ENCODE measurements at places on chromosomes 3 and 15.

DNA sequence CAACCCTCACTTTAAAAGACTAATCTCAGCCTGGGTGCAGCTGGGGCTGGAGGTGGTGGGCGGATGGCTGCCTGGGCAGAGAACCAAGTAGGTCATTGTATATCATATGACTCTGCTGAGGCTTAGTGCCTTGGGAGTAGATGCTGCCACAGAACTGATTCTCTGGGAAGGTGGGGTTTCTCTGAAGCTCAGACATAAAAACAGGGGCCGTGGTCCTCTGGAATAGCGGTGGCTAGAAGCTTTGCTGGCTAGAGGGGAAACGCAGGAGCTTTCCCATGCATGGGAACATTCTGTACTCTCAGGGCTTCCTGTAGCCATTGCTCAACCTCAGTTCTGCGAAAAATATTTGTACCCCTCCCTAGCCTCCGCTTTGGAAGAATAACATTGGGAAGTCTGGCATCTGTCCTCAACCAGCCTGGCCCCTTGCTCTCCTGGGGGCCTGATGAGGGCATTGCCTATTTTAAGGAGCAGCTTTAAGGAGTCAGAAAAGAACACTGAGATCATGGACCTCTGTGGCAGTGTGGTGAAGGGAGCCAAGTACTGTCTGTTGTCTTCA, 14.7 kb downstream of the TIMP4 start:
- DNase-seq = no peak

GRCh38 chr3:71018799-71019198, 564.7 kb downstream of the FOXP1 start:
- DNase-seq = no peak

- DNase-seq = no peak
These were observed 1050.2 kb downstream of the AGBL1 start for GRCh38 chr15:87129916-87130315.

DNA sequence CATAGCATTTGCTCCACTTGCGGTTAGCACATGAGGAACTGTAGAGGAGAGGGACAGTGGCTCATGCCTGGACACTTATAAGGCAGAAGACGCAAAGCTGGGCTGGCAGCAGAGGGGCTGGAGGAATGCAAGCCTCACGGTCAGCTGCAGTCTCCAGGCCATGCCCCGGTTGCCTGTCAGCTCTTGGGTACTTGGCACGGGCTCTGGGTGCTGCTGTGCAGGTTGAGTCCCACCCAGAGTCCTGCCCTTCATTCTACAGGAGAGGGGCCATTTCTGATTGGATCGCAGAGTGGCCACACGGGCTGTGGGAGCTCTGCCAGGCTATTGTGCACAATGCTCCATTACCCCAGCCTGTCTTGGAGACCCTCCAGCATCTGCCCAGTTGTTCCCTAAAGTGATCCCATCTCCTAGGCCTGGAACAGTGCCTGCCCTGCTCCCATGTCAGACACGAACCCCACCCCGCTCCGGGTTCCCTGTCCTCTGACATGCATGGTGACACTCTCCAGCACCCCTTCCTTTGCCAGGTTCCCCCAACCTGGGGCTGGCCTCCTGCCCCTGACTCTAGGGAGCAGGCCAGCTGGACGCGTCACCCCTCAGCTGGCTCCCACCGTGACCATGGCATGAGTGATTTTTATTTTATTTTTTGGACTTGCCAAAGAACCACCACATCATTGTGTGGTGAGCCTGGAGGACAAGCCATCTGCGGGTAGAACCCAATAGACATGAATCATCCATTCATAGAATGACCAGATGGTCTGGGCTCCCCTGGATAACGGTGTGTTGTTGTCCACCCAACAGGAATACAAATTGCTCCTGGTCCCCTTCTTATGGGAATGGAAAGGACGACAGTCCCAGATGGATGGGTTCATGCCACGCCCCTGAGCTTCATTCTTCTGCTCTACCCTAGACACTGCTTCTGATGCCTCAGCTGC, 51.0 kb upstream of the KLF13 start:
- no peak for DNase-seq

GRCh38 chr3:196519718-196520082, 4.6 kb upstream of the SMCO1 start:
- DNase-seq = no peak

DNA sequence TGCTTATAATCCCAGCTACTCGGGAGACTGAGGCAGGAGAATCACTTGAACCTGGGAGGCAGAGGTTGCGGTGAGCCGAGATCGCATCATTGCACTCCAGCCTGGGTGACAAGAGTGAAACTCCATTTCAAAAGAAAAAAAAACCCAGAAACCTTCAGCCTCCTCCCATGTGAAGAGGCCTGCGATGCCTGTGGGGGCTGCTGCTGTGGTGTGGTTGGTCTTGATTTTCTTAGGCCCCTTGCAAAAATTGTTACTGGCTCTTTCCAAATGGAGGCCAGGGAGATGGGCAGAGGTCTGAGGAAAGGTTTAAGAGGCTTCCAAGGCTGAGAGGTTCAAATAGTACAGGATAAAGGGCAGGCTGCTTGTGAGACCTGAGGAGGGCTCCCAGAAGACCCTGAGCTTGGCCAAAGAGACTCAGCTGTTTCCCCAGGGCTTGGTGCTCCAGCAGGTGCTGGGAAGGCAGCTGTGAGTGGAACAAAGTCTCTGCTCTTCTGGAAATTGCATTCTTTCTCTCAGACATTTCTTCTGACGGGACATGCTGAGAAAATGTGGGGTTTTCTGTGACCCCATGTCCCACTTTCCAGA, 18.4 kb downstream of the GCSAM start:
- no peak for DNase-seq

- DNase-seq = no peak
These were observed 105.8 kb downstream of the FNDC3B start for GRCh38 chr3:172145031-172145686.

DNA sequence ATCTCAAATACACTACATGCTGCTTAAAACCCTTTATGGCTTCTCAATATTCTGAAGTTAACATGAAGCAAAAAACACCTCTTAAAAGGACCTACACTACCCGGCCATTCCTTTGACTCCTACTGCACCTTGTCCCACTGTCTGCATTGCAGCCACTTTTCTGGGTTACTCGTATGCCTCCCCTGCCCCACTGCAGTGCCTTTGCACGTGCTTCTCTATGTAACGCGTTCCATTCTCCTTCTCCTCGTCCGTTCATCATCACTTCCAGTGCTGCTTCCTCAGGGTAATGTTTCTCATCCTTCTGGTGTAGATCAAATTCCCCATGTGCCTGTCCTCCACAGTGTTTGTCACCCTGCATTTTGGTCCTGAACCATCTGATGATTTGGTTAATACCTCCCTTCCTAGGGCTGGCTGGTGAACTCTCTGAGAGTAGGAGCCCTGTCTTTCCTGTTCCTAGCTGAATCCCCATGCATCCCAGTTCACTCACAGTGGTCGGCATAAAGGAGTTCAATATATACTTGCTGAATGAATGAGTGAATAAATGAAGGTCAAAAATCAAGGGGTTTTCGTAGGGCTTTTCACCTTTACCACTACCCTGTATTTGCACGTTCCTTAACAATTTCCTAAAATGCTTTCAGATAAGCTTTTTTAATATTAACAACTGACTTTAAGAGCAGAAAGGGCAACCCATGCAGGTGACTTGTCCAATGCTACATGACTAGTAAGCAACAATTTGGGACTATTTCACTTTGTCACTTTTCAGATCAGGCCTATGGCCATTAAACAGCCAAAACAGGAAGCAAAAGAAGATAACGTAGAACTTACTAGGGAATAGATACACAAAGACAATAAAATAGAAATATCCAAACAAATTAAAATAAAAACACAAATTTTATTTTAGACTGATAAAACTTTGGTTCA, 2.4 kb upstream of the STT3B start:
- DNase-seq = no peak

GRCh38 chr3:133119176-133119575, 81.0 kb downstream of the TMEM108 start:
- DNase-seq = no peak

DNA sequence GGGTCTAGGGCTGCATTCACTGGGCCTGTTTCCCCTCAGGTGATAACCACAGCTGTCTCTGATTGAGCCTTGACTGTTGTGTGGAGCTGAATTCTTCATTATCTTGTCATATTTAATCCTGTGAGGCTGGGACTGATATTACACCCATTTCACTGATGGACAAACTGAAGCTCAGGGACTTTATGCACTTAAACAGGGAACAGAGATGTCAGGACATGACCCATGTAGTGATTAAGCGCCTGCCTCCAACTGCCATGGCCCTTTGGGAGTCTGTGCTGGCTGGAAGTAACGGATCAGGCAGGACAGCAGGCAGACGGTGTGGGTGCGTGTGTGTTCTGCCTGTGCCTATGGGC, 7.5 kb downstream of the GNAI2 start:
- DNase-seq = no peak

DNA sequence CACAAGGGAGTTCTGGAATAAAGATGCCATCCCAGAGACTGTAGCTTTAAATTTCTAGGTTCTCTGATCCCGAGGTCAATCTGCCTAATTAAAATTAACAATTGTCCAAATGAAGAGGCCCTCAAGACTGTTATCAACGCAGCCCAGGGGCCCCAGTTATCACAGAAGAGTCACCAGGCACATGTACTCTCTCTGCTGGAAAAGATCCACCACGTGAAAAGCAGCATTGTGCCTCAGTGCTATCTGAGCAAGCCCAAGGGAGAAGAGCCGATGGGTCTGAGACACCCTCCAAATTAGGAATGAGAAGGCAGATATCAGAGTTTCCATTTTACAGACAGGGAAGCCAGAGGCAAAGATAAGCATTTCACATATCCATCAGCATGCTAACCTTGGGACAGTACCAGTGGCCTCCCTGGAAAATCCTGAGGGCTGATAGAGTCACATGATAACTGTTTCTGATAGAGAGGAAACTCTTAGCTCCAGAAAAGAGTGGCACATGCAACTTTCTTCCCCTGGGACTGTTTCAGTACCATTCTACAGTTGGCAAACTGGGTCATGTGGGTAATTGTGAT, 55.5 kb downstream of the ITGB5 start:
- no peak for DNase-seq

- DNase-seq = no peak
These were observed 6.0 kb downstream of the CCDC12 start for GRCh38 chr3:46970391-46971091.

DNA sequence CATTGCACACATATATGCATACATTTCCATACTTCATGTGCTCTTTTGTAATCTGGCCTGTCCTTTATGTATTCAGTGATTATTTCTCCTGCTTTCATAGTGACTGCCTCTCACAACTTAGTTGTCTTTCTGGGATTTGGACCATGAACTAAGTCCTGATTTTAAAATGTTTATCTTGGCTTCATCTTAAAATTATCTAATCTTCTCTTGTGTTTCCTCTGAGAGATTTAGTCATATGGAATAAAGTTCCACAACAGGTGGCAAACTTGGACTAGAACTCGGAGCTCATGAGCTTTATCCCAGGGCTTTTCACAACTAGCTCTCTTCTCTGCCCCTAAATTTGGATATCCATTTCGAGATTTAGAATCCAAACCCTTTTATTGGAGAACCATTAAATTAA, 44.3 kb downstream of the U2SURP start:
- DNase-seq = no peak

DNA sequence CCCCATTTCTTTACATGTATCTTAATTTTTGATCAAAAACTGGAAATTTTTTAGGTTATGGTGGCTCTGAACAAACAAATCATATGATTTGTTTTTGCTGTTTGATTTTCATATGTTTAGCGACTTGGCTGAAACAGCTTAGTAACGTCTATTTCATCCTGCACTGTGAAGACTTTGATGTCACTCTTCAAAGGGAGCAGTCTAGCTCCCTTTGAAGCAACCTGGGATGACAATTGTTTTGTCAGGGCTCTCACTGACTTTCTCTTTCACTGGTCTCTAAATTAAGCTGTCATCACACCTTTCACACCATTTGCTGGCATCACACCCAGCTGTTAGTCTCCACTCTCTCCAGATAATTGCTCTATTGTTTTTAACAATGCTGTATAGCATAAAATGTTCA, 896.9 kb downstream of the IGSF11 start:
- DNase-seq = no peak

DNA sequence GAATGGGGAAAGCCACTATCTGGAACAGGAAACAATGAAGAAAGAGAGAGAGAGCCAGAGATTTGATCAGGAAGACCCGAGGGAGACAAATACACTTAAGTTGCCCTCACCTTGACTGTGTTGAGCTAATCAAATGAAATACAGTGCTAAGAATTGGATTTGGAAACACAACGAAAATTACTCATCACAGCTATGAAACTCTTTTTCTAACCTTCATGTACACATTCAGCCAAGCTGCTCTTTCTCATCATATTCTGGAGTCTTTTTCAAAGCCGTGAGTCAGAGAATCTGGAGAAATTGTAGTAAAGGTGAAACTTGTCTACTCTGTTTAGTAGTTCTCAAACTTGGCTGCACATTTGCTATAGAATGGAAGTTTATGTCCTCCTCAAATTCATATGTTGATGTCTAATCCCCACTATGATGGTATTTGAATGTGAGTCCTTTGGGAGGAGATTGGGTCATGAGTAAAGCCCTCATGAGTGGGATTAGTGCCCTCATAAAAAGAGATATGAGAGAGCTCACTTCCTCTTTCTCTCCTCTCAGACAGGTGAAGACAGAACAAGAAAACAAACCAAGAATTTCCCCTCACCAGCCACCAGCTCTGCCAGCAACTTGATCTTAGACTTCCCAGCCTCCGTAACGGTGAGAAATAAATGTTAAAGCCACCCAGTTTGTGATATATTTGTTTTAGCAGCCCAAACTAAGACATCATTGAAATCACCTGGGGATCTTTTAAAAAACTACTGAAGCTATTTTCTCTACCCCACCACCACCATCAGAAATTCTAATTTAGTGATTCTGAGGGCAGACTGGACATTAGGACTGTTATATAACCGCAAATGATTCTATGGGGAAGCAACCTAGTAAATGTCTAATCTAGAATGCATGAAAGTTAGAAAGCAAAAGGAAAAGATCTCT, 143.6 kb upstream of the GRM7 start:
- DNase-seq = no peak

DNA sequence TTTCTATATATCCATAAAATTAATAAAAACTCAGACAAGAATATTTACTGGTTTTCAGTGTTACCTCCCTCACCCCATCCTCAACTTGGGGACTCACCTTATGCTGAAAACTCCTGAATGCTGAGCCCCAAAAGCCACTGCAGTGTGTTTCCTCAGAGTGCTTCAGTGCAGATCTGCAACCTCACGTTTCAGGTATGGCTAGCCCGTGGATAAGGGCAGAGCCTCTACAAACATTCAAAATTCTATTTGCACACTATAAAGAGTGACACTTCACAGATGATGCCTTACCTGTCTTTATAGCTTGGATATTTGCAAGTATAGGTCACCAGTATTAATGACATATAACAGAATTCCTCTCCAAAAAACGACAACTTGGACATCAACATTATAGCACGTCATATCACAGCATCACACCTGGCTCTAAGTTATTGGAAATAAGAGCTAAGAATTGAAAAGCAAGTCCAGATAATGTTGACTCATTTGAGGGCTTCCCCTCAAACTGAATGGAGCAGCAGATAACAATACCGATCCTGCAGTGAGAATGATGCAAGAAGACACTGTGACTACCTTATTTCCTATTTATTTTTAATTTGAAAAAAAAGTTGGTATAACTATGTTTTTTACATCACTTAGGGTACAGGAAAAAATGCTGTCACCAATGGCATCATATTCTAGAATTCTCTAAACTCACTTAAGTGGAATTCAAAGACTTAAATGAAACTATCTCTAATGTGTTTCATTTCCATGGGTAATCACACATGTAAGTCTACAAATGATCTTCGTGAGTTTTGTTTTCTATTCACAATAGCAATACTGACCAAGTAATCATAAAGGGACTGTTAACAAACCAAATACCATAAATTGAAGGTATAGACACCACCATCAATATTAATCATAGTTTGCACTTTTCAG, 40.7 kb upstream of the RSL24D1 start:
- no peak for DNase-seq

All from CD8-positive, alpha-beta T cell (primary cell).